ENCODE measurements at places on chromosomes 7 and 10. TPM values are rescaled to one million over a fixed set of nuclear protein-coding genes. Genes with fewer than 3 reads are reported as not detected.

The OR6B1 gene
- not detected for total RNA-seq

The GJD4 gene
- not detected for total RNA-seq

The IL2RA gene
- total RNA-seq: 3.1 TPM

The FAM237B gene
- total RNA-seq: not detected

The TUBB8 gene
- total RNA-seq: not detected

The HYAL4 gene
- total RNA-seq: not detected

The GDF2 gene
- total RNA-seq: 12.3 TPM

The LAMB4 gene
- not detected for total RNA-seq

The CUZD1 gene
- total RNA-seq: 0.20 TPM

The SLC13A4 gene
- 0.17 TPM for total RNA-seq

The FRA10AC1 gene
- total RNA-seq: 4.2 TPM

The VWC2 gene
- total RNA-seq: not detected

The NOS3 gene
- total RNA-seq: 5.8 TPM

The CISD1 gene
- total RNA-seq: 26.2 TPM

The AGMO gene
- 29.3 TPM for total RNA-seq

The CALML5 gene
- total RNA-seq: not detected

The SLF2 gene
- total RNA-seq: 11.1 TPM

The AQP1 gene
- 11.3 TPM for total RNA-seq

The CYP3A5 gene
- total RNA-seq: 307 TPM

All from right lobe of liver (tissue), 6 donors.